NCI-H146 (cell line): ENCODE measurements at places on chromosomes 4 and X.

DNA sequence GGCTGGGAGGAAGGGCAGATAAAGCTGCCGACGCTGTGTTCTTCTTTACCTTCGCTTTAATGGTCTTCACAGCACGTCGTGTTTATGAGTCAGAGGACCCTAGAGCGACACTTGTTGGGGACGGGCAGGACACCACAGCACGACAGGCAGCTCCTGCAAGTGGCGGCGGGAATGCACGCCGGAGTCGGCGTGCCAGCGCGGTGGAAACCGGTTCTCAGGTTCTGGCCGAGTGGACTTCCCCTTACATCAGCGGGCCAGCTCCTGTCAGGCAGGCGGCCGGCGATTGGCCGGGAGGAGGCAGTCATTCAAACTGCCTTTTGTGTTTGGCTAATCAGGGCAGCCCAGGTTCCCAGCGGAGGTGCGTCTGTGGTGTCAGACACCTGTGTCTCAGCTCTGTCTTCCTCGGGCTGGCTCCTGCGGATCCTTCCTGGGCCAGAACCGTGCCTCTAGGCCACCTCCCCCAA lies 150.9 kb downstream of the SHROOM3 start:
- no peak for DNase-seq

DNA sequence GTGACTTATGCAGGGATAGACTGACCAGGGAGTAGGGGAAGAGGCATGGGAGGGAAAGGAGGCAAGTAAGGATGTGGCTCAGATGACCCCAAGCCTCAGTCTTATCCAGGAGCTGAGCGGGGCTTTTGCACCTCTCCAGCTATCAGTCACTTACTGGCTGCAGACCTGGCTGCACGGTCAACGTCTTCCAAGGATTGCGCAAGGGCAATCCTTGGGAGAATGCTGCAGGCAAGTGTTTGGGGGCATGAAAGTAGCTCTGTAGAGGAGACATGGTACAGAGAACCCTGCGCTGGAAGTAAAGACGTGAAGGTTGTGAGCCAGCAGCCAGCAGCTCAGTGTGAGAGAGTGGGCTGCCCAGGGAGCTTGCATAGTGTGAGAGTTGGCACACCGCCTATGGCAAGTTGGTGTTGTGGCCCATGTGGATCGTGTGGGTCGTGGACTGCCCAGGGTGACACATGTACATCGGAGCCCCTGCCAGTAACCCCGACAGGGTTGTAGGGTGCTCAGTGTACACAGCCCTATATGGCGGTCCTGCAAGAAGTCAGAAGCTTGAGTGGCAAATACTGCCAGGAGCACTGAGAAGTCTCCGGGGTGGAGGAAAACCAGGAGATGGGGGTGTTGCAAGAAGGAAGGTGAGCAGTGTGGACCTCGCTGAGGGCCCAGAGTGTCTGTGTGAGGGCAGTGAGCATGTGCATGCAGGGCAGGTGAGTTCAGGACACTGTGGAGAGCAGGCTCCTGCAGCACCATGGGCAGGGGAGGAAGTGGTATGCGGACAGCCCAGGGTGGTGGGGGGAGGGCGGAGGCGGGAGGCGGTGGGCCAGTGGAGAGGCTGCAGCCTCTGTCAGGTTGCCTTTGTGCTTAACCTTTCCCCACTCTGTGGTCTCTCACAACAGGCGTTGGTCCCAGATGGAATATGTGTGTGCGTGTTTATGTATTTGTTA lies 50.9 kb downstream of the KIT start:
- DNase-seq = no peak

DNA sequence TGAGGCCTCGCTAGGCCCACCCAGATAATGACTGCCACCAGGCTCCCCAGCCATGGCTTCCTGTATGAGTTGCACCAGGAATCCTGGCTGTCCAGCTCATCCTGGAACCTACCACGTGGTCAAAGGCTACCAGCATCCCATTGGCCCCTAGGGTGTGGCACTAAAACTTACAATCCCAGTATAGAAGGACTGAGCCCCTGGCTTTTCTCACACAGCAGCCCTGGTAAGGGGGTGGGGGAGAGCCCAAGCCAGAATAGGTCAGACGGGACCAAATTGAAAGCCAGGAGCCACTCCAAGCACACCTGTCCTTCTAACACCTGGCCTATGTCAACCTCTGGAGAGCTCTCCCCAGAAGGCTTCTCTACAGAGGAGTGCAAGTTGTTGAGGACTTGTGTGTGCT lies 269.3 kb upstream of the AGTR2 start:
- DNase-seq = no peak

GRCh38 chr4:140675599-140676231 lies 80.5 kb downstream of the TBC1D9 start:
- no peak for DNase-seq

GRCh38 chr4:48223633-48224295 lies 45.9 kb downstream of the TEC start:
- no peak for DNase-seq

DNA sequence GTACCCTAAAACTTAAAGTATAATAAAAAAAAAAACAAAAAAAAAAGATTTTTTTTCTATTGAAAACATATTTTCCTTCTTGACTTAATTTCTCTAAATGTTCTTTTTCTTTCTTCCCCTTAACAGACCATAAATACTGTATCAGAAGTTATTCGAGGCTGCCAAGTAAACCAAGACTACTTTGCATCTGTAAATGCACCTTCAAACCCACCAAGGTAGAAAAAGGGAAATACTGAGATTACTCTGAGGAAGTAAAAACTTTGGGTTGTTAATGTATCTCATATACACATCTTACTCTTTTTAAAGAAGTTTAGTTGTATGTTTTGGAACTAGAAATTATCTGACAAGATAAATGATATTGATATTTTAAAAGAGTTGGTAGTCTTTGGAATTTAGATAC lies 65.6 kb downstream of the USO1 start:
- DNase-seq = no peak

GRCh38 chr4:136841526-136841925 lies 690.8 kb downstream of the PCDH18 start:
- no peak for DNase-seq

DNA sequence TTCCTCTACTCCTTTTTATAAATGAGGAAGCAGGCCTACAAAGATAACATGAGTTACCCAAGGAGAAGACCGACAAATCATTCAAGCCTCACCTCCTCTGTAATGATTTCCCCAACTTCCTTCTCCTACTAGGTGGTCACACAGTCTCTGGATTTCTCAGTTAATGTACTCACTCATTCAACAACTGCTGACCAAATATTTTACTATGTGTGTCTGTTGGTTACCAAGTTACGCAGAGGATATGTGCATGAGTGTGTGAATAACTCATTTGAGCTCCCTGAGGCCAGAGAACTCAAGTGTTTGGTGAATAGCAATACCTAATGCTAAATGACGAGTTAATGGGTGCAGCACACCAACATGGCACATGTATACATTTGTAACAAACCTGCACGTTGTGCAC lies 10.4 kb downstream of the CASK start:
- no peak for DNase-seq

GRCh38 chr4:26325191-26325590 lies 4.4 kb downstream of the RBPJ start:
- peak; percentile 14 for DNase-seq

DNA sequence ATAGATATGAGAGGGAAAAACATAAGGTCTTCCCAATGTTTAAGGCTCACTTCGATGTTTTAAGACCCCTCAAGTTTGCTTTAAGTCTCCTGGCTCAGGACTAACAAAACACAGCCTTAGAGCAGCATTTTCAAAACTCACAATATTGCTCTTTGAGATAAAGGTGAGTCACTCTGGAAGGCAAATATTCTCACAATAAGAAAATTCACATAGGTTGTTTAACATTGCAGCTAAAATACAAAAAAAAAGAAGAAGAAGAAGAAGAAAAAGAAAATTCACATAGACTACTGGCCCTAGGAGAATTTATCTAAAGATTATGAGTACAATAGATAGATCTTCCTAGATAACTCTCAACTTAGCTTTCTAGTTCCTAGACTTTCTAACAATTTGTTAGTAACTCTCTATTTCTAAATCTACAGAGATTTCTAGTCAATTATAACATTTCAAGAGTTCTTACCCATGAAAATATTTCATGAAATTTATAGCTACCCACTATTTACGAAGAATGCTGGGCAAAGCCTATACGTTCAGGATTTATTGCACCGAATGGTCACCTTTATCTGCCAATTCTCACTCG lies 267.0 kb downstream of the CHIC1 start:
- DNase-seq = no peak

GRCh38 chrX:64850371-64851082 lies 125.7 kb downstream of the ZC4H2 start:
- DNase-seq = no peak

GRCh38 chr4:109126856-109127255 lies 175.6 kb downstream of the COL25A1 start:
- no peak for DNase-seq

DNA sequence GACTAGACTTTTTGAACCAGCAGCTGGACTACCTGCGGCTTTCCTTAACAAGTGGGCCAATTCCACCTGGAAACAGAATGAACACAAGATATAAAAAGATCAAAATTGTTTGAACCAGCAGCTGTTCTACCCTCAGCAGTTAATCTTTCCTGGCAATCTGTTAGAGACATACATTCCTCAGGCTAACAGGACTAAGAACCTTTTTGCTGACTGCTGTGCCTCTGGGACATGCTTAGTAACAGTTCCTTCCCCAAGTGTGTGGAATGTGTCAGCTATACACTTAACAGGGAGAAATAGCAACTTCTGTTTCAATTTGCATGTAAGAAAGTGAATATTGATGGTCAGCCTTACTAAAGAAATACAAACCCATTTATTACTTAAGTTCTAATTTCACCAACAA lies 554.4 kb downstream of the ARAP2 start:
- no peak for DNase-seq

DNA sequence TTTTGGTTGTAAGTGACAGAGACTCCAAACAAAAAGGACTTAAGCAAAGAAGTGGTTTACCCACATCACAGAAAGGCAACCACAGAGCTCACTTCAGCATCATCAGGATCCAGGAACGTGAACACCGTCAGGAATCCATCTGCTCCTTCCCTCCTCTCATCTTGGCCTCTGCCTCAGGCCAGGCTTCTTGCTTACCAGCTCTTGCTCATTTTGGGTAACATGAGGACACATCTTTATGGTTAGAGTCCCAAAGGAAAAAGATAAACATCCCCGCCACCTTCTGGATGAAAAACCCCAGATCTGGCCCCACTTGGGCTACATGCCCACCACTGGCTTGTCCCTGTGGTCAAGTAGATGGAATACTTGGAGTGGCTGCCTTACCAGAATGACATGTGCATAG lies 176.8 kb upstream of the RPL34 start:
- DNase-seq = no peak

GRCh38 chrX:107537815-107538214 lies 88.4 kb downstream of the FRMPD3 start:
- peak; percentile 34 for DNase-seq

GRCh38 chr4:78205591-78205990 lies 148.5 kb downstream of the FRAS1 start:
- no peak for DNase-seq

- DNase-seq = peak; percentile 39
Measured at GRCh38 chr4:5839751-5840674, 52.9 kb downstream of the CRMP1 start.

GRCh38 chr4:63440236-63440635 lies 969.0 kb downstream of the TECRL start:
- no peak for DNase-seq

DNA sequence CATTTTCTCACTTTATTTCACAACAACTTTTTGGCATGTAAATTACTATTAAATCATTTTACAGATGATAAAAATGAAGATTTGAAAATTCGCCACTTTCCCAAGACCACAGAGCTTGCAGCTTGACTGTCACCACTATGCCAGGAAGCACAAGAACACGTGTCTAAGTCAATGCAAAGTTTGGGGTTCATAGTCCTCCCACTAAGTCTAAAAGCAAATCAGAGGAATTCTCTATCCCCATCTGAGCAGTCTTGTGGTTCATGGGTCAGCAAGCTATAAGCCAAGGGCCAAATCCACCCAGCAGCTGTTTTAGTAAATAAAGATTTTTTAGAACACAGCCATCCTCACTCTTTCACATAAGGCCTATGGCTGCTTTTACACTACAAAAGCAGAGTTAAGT lies 833.3 kb upstream of the INTU start:
- no peak for DNase-seq

- no peak for DNase-seq
Measured at GRCh38 chrX:30183554-30183953, 31.8 kb upstream of the MAGEB2 start.

DNA sequence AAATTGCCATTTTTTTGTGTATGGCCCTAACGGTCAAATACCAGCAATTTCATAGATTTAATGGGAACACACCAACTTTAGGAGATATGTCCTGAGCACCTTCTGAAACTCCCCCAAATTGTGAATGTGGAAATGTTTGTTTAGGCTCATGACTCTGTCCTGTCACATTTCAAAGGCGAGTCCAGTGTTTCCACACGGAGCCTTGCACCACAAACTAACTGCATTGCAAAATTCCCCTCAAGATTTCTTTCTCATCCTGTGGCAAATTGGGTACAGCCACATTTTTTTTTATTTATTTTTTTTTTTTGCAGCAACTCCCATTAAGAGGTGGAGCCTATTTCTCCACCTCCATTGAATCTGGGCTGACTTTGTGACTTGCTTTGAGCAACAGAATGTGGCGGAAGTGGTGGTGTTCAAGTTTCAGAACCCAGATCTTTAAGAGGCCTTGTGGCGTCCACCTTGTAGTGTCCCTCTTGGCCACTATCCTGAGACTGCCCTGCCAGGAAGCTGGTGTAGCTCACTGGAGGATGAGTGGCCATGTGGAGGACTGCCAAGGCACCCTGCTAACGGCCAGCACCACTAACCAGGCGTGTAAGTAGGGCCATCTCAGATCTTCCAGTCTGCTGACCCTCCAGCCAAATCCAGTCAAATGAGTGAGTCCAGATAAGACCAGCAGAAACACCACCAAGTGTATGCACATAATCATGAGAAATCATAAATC lies 172.4 kb upstream of the SCML1 start:
- no peak for DNase-seq

- no peak for DNase-seq
Measured at GRCh38 chr4:188316391-188316790, 177.2 kb downstream of the TRIML1 start.

DNA sequence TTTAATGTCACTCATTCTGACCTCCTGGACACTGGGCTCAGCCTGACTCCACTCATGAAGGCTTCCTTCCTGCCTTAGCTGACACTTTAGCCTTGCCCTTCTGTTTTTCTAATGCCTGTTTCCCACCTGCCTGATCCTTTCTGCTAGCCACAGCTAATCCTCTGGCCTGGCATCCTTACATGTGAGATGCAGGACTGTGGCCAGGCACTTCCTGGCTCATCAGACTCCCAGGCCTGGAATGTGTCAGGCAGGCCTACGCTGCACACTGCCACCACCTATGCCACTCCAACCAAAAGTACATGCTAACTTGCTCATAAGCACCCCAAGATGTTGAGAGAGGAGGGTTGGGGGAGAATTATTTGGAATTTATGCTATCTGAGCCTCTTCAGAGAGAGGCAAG lies 138.8 kb upstream of the NALF2 start:
- no peak for DNase-seq

DNA sequence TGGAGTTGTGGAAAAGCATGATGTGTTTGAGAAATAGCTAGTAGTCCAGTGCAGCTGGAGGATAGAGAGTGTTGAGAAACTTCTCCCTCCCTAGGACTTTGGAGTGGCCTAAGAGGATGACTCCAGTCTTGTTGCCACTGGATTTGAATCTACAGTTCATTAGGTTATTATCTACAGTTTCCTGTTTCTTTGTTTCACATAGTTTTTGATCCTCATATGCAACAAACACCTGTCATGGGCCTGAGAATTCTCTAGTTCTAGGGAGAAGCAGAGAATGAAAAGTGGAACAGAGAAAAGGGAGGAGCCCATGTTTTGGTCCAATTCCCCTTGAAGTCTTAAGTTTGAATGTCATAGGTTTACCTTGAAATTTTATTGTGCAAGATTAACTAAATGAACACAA lies 73.6 kb upstream of the TBC1D9 start:
- DNase-seq = no peak
